Osteocyte (in vitro differentiated cells): ENCODE measurements at places on chromosomes 11 and 22.

DNA sequence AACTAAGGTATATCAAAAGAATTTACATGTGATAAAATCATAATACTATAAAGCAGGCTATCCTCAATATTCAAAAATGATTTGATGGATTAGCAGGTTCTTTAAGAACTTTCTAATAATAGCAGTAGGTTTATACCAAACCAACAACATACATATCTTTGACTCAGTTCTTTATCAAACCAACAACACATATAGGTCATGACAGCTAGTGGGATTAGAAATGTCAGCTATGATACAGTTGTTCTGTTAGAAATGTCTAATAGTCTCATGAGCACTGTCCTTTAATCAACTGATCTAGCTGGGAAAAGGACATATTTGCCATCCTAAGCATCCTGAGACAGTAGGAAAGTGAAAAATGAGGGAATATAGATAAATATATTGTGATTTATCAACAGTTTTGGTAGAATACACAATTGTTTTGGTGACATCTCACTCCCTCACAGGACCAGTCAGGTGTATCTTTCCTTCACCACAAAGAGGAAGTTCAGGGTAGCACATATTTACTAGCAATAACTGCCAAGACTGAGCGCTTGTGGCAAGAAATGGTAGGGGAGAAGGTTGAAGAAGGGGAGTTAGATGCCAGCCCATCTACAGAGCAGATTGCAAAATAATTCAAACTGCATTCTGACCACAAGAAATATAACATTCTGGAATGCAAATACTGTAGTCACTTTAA, 90.8 kb upstream of the APOA1 start:
- no peak for DNase-seq

GRCh38 chr11:118437208-118438125, 1.2 kb downstream of the KMT2A start:
- no peak for DNase-seq

- DNase-seq: no peak
Measured at GRCh38 chr11:69972351-69972802, 105.7 kb upstream of the ANO1 start.

DNA sequence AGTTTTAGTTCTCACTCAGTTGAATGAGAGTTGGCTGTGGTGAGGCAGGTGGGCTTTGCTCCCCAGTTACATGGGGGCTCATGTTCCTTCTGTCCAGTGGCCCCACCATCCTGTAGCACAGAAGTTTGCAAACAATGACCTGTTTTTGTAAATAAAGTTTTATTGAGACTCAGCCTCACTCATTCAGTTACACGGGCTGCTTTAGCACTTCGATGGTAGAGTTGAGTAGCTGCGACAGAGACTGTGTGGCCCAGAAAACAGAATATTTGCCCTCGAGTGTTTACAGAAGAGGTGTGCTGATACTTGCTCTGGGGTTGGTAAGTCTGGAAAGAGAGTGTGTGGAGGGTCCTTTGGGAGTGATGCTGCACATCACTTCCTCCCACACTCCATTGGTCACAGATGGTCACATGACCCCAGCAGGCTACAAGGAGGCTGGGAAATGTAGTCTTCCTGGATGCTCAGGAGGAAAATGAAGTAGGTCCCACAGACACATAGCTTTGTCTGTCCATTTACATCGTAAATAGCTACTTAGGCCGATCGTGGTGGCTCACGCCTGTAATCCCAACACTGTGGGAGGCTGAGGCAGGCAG, 34.6 kb downstream of the IFT27 start:
- peak; percentile 49 for DNase-seq

- no peak for DNase-seq
Measured at GRCh38 chr22:50035131-50035881, 22.7 kb upstream of the IL17REL start.

DNA sequence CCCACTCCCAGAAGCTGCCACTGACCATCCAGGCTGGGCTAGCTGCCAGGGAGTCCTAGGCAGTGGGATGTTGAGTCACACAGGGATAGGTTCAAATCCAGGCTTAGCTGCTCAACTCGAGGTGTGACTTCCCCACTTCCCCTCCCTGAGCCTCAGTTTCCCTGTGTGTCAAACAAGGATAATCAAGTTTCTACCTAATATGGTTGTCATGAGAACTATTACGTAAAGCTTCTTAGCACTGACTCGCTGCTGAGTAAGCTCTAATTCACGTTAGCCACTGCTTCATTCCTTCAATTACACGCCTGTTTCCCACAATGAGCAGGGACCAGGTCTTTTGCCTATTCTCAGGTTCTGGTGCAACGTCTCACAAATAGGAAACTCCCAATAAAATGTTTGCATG, 67.7 kb downstream of the SEZ6L start:
- no peak for DNase-seq

DNA sequence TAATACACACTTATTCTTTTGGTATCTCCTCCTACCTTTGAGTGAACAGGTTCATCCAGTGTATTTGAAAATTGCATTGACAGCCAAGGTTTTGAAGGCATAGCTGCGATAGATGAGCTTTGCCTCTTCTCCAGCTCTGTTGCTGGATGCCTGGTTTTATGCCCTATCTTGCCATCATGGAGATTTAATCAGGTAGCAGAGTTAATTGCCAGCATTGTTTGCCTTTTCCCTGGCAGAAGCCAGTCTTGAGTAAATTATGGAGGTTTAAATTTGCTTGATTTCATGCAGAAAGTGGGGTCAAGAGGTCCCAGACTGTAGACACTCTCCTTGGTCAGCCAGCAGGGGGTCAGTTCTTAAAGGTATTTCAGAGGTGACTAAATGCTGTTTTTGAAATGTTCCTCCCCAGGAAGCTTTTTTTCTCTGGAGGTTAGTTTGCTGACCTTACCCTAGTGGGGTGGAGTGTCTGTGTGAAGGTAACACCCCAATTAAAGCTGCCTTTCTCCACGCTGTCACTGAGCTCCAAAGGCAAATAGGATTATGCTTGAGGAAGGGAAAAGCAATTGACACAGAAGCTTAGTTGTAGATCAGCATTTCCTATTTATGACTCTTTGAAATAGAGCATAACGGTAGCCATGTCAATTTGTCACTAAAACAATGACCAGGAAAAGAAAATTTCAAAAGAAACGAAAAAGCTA, 96.0 kb downstream of the EXT2 start:
- no peak for DNase-seq

DNA sequence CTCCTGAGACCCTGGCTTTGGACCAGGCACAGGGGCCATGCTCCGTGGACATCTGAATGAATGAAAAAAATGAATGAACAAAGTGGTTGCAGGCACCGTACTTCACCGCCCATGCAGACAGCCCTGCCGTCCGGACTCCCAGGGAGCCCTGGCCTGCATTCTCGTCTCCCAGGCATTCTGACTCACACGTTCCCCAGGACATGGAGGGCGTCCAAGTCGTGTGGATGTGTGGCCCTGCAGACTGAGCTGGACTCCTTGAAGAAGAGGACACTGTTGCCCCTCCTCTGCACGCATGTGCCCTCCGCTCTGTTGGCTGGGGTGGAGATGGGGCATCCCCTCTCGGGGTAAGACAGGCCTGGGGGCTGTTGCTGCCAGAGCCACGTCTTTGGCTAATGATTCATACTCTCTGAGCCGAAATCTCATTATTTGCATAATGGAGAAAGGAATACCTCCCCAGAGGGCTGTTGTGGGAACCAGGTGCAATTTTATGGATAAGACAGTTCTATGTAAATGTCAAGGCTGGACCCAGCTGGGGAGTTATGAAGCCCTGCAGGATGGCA, 49.7 kb downstream of the RTL6 start:
- DNase-seq: peak; percentile 92

GRCh38 chr11:119149018-119149785, at the start of gene ABCG4:
TSS of gene ABCG4 (plus strand) at chr11:119149052. CDS start at chr11:119149966, 914 bp downstream.
- no peak for DNase-seq

DNA sequence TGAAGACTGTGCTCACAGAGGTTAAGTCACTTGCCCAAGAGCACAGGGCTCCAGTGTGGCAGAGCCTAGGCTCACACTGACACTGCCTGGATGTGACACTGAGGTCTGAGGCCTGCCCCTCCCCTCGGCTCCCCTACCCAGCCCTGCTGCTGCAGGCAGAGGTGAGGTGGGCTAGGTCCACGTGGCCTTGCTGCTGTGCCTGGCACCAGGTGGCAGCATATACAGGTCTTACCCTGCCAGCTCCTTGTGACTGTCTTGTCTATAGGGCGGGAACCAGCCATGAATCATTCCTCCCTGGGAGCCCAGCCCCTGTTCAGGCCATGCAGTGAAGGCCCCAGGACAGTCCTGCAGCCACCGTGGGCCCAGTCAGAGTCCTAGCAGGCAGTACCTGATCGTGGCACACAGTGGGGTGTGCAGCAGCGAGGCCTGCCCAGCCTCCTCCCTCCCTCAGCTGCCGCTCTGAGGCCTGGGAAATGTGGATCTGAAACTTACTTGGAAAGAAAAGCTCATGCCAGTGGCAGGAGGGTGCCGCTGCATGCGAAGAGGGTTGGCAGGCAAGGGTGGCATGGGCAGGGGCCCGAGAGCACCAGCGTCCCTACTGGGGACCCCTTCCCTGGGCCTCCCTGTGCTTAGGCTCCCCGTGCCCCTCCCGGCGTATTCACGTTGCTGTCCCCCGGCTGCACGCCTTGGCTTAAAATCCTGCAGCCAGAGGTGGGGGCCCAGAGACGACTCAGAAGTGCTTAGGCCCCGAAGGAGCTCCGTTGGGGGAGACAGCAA, 1.2 kb upstream of the CERK start:
- no peak for DNase-seq

DNA sequence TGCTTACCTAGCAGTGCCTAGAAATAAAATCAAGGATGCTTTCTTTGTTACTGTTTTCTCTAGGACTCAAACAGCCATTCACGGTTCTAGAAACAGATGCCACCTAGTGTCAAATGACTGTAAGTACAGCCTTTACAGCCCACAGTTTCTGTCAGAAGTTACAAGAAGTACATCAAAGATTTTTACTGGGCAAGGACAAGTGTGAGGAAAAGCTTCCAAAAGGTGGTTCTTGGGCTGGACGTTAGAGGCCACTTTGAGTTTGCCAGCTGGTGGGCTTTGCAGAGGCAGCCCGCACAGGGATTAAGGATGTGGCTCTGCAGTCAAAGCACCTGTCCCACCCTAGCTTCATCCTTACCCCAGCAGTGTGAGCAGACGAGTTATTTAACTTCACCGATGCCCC, 6.9 kb downstream of the KMT5B start:
- no peak for DNase-seq

DNA sequence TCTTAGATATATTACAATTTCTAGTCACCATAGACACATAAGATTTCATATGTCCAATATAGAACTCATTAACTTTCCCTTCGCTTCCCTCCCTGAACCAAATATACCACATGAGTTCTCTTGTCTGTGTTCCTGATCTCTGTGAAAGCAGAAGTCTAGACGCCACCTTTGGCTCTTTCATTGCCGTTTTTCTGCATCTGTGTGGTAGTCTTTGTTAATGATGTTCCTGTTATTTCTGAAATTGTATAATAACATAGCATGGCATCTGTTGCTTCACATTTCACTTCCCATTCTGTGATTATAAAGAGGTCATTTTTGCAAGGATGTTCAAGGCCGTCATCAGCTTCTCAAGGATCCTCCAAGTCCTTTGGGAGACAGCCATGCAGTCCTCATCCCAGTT, 58.5 kb downstream of the NCAM1 start:
- no peak for DNase-seq

DNA sequence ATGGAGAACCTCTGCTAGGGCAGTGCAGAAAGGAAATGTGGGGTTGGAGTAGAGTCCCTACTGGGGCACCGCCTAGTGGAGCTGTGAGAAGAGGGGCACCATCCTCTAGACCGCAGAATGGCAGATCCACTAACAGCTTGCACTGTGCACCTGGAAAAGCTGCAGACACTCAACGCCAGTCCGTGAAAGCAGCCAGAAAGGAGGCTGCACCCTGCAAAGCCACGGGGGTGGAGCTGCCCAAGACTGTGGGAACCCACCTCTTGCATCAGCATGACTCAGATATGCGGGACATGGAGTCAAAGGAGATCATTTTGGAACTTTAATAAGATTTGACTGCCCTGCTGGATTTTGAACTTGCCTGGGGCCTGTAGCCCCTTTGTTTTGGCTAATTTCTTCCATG, 8.7 kb downstream of the TSKU start:
- no peak for DNase-seq

DNA sequence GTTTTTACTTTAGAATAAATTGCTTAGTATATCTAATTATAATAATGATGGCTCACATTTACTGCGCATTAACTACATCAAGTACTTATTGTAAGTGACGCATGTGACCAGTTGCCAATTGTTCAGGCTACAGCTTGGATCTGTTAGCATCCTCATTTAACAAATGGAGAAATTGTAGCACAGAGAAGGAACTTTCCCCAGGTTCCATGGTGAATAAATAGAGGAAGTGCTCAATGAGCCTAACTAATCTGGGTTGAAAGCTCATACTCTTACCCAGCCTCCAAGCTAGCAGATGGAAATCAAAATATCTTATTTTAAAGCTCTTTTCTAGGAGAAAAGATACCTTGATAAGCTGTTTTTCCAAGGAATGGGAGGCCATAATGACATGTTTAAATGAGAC, 19.8 kb downstream of the MMP27 start:
- DNase-seq: no peak

DNA sequence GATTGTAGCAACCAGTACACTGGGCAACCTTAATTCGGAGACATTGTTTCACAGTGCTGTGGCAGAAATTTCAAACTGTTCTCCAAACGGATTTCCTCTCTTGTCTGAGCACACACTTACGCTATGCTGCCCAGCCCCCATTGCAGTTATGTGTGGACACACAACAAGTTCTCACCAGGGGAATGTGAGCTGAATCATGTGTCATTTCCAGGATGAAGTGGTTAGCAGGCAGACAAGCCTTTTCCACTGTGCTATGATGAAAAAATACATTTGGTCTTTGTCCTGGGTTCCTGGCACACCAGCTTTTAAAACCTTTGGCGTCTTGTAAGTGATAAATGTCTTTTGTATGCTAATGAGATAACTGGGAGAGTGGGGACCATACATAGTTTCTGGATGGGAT, 46.9 kb upstream of the SYT9 start:
- no peak for DNase-seq

DNA sequence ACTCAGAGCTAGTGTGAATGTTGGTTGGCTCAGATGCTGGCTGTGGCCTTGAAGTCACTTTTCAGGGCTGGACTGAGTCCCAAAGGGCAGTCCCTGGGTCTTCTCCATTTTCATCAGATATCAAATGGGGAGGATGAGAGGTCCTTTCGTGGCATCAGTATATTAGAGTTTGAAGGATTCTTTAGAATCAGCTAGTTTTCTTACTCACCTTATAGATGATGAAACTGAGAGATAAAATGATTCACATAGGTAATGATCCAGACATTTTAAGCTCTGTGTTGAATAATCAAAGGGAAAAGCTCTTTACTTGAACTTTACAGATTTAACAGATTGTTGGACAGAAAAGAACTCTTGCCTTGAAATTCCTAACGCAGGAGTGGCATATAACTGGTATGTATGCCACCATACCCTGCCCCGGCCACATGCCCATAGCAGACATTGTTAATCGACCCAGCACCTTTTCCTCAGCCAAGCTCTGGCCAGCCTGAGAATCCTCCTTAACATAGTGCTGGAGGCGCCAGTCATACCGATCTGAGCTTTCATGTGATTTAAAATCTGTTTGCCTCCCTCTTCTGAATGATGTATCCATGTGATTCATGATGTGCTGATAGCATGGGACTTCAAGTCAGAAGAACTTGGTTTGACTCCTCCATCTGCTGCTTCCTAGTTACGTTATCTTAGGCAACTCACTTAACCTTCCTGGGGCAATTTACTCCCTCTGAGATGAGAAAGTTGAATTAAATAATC, 60.0 kb downstream of the BARX2 start:
- no peak for DNase-seq
